ENCODE measurements at places on chromosomes 12 and 14. TPM values are rescaled to one million over a fixed set of nuclear protein-coding genes. Genes with fewer than 3 reads are reported as not detected.

The PRPF39 gene
- total RNA-seq = 24.8 TPM

The RASSF8 gene
- total RNA-seq = 149 TPM

The CISTR gene
- total RNA-seq = not detected

The PARP2 gene
- total RNA-seq = 6.3 TPM

The TMPO gene
- total RNA-seq = 25.3 TPM

The HSPA2 gene
- 23.3 TPM for total RNA-seq

The LRRC9 gene
- not detected for total RNA-seq

The GPR33 gene
- not detected for total RNA-seq

The DUSP16 gene
- total RNA-seq = 5.7 TPM

The KRT79 gene
- not detected for total RNA-seq

The SERPINA4 gene
- total RNA-seq = not detected

The PPP1R1A gene
- total RNA-seq = not detected

The LRRC43 gene
- 1.2 TPM for total RNA-seq

The TRPV4 gene
- total RNA-seq = 1.4 TPM

The SELPLG gene
- 2.7 TPM for total RNA-seq

The GPX2 gene
- total RNA-seq = not detected

The KRT82 gene
- not detected for total RNA-seq

The CLEC9A gene
- not detected for total RNA-seq

The LRRC10 gene
- not detected for total RNA-seq

The MAP3K12 gene
- 34.2 TPM for total RNA-seq

The SLC35E3 gene
- 8.8 TPM for total RNA-seq

The CACNA2D4 gene
- 1.5 TPM for total RNA-seq

The CLEC7A gene
- total RNA-seq = not detected

The MYH7 gene
- total RNA-seq = not detected

The KDM5A gene
- 60.0 TPM for total RNA-seq

The TRIM9 gene
- total RNA-seq = 0.73 TPM

The ADGRD1 gene
- 3.1 TPM for total RNA-seq

The IL26 gene
- total RNA-seq = 2.0 TPM

The LRFN5 gene
- 11.3 TPM for total RNA-seq

The ANO2 gene
- 0.07 TPM for total RNA-seq

The LRP6 gene
- 56.1 TPM for total RNA-seq

The POMT2 gene
- 27.1 TPM for total RNA-seq

The EXOC3L4 gene
- 0.39 TPM for total RNA-seq

The DDN gene
- 0.20 TPM for total RNA-seq

The OTX2 gene
- total RNA-seq = not detected

The DENND5B gene
- total RNA-seq = 10.9 TPM

The SLC7A7 gene
- 3.4 TPM for total RNA-seq

The PLEK2 gene
- 3.6 TPM for total RNA-seq

The SMCO2 gene
- total RNA-seq = 0.40 TPM

The SCNN1A gene
- total RNA-seq = not detected

The NFATC4 gene
- total RNA-seq = 76.4 TPM

All from smooth muscle cell of the pulmonary artery (primary cell).